ENCODE measurements at places on chromosomes 7 and 10.

DNA sequence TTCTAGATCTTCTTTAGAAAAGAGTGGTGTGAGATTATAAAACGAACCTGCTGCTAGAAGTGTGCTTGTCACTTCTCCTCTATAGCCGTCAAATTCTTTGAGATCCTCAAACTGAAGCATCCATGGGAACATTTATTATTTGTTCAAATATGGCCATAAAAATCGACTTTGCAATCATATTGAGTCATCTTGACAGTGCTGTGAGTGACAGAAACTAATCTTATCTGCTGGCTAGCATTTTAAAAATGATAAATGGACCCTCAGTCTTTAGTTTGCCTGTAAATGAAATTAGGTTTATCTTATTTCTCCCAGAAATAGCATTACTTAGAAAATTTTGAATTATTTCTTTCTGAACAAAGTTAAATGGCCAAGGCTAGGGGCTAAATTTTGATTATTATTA lies 290.8 kb downstream of the EXOC4 start:
- DNase-seq: no peak

DNA sequence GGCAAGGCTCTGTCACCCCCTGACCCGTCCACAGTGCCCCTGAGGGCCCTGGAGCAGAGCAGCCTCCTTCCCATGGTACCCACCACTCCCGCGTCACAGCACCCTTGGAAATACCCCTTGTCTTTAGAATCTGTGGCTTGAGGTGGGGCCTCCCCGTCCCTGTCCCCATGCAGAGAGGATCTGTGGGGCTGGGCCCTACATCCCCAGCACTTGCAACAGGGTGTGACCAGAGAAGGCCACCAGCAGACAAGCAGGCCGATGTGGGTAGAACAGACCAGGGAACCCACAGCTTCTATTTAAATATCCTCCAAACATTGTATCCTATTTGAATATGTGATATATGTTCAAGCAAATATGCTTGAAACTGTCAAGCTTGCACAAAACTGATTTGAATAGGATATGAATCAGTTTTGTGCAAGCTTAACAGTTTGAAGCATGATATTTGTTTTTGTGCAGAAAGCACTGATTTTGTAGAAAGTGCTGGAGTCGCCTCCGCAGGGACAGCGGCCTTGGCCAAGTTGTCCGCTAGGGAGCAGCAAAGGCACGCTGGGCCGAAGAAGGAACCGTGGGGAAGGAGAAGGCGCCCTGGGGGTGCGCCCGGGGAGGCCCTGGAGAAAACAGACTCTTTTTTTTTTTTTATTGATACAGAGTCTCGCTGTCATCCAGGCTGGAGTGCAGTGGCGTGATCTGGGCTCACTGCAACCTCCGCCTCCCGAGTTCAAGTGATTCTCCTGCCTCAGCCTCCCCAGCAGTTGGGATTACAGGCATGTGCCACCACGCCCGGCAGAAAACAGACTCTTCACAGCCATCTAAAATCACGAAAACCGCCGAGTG lies 2.2 kb downstream of the CFAP46 start:
- DNase-seq: peak; percentile 76

DNA sequence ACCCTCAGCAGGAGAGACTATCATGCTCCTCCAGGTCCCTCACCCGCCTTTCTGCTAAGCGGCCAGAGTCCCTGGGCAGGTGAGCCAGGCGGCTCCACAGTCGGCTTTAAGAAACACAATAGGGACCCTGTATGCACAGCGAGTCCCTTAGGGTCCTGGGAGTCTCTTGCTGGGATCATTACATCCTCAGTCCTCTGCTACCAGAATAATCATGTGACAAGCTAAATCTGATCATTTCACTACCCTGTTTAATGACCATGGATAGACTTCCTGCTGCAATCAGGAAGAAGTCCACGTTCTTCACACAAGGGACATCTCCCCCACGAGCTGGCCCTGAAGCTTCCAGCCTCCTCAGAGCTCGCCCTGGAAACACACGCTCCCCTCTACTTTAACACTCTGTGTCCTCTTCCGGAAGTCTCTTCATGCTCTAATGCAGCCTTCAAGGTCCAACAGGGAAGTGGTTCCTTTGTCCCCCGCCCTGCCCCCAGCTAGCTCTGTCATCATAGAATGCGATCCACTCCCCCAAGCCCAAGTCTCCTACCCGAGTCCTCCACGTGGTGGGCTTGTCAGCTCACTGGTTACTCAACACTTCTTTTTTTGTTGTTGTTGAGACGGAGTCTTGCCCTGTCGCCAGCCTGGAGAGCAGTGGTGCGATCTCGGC lies 101.5 kb downstream of the RNF216 start:
- DNase-seq: peak; percentile 72

- no peak for DNase-seq
Observed at GRCh38 chr7:28739128-28739527, 219.0 kb downstream of the TRIL start.

DNA sequence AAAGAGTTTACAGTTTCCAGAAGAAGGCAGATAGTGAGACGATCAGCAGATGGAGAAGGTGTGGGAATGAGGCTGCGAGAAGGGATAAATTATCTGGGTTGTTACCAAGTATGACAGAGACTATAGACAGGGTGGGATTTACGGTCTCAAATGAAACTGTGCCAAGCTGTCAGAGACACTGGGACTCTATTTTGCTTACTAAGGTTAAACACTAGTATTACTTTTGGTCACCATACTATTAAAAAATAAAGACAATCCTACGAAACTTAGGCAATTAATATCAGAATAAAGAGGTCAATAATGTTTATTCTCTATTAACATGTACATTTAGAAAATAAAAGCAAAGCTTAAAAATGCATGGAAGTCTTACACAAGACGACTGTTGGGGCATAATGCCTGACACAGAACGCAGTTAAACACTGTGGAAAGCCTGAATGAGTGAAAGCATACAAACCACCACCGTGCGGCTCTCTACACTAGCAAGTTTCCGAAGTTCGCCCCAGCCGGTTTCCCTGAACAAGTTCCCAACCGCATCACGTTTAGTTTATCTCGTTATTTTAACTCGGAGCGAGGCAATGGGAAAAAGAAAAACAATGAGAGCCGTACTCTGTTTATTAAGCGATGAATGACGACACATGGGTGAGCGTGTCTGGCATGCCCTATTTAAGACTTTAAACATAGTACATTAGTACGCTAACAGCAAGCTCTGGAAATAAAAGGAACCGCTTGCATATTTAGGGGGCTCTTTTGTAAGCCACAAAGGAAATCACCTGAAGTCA lies 909 bp upstream of the CC2D2B start:
- DNase-seq: peak; percentile 70

DNA sequence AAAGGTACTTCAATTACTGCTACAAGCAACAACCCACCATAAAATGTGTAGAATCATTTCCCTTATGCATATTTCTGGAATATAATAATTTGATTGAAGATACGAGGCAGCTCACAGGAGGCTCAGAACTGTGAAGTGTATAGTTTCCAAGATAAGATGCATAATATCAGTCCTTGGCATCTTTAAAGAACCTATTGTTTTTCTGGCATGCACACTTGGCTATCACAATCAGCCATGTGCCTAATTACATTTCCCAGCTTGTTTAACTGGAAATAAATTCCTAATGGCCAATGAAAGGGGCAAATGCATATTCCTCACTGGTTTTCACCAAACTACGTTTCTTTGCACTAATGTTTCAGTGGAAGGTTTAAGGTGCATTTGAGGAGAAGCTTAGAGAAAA lies 83.4 kb upstream of the LRRC18 start:
- DNase-seq: no peak

Data from Ammon's horn (tissue), 1 donor.